ENCODE measurements at places on chromosomes 1 and 21.

DNA sequence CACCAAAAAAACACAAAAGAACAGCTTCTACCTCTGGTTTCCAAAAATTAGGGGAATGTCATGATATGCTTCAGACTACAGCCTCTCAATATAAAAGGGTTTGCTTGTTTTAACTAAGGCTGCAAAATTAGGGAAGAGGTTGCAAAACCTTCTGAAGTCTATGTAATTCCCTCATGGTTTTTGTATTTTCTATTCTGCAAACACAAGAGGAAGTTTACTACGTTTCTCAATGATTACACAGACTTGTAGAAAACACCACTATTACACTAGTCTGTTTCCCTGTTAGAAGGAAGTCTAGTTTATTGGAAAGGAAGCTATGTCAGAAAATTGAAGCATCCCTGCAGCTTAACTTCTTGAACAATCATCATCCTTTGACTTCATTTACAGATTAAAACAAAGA is 229.7 kb upstream of the FMN2 start:
- no peak for DNase-seq

GRCh38 chr21:14850394-14850793 is 214.4 kb downstream of the NRIP1 start:
- no peak for DNase-seq

DNA sequence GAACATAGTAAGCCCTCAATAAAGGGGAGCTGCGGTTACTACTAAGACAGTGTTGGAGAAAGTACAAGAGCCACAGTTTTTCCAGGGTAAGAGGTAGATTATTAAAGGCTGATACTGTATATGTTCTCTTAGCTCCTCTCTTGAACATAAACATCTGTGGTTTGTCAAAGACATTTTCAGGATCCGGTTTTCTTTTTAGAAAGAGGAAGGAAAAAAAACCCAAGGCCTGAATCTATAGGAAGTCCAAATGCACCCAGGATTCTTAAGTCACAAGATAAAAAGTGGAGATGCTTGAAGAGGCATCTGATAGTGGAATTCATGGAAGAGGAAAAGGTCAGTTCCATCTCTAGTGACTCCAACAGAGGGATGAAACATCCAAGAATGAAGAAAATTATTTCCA is 24.6 kb upstream of the SLC45A3 start:
- DNase-seq = no peak

DNA sequence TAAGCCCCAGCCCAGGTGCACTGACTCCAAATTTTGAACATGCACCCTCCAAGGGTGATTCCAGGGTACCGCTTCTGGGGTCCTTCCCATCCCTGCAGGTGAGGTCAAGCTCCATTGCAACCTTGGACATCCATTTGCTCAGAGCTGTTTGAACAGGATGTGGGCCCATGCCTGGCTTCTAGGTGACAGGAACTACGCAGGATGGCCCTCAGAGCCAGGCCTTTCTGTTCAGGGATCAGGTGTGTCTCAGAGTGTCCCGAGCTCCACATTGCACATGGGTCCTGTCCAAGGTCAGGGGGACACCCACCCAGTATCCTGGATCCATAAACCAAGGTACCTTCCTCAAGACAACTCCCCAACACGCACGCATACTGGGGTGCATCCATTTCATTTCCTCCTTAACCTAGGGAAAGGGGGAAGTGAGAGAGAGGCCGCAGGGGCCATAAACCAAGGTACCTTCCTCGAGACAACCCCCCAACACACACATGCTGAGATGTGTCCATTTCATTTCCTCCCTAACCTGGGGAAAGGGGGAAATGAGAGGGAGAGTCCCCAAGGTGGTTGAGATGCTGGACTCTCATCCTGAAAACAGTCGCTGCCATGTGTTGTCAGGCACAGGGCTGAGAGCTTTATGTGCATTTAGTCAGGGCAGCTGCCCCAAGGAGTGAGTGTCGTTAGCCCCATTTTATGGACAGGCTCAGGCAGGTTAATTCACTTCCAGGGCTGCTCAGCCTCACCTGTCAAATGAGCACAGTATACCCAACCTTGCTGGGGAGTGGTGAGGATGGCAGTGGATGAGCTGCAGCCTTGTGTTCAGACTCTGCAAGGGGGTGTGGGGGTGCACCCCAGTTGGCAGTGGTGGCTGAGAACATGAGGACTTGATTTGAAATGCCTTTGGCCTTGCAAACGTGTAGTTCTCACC is 2.1 kb downstream of the SLC66A1 start:
- DNase-seq = no peak

- no peak for DNase-seq
These were observed 177.9 kb downstream of the IGSF21 start for GRCh38 chr1:18285538-18285924.

DNA sequence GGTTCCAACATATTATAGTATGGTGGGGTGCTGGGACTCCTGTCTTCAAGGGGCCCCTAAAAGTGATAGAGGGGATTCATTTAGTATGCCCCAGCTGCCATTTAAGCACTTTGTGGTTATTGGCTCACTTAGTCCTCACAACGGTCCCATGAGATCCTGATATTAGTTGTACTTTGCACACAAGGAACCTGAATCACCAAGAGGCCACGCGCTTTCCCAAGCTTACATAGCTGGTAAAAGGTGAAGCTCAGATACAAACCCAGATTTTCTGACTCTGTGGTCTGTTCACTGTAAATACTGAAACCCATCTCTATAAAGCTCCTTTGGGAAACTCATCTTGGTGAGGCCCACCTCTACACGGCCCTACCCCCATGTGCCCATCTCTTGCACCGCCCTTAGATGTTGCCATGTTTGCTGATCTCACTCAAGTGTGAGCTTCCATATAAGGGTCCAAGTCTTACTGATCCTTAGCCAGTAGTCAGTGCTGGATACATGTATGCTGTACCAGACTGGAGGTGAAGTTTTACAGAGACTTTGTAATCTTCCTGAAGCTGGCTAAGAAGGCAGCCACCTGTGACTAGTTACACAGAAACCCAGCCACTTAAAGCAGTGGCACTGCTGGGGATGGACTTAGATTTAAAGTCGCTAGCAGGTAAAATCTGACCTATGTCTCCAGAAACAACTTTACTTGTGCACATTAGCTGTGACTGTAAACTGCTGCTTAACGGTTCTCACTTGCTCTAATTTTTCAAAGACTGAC is 124.4 kb upstream of the HOOK1 start:
- DNase-seq = no peak

DNA sequence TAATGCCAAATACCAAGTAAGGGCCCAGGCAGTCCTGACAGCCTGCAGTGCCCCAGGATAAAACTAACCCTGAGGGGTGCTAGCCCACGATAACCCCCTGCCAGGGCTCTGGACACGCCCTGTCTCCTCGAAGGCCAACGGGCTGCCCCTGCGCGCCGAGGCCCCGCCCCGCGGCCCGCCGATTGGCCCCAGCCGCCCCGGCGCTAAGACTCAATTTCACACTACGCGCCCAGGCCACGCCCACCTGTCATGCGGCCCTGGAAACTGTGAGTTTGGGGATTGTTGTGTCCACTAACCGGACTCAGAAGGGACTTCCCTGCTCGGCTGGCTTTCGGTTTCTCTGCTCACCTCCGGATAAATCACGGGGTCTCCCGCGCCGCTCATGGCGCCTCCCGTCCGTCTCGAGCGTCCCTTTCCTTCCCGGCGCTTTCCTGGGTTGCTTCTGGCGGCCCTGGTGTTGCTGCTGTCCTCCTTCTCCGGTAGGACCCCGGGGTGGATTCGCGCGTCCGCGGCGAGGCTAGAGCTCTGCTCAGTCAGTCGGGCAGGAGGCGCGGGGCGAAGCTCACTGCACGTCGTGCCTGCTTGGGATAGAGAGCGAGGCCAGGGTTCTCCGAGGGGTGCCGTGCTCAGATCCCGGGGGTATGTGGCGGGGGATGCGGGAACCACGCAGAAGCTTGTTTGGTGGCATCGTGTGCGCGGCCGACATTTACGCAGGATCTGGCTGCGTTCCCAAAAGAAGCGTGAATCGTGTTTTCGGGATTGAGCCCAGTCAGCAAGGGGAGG is at the start of gene CR1L:
TSS of gene CR1L (plus strand) at position 282 of the 783 bp plus-strand sequence. CDS start at position 383, 101 bp downstream.
- no peak for DNase-seq

DNA sequence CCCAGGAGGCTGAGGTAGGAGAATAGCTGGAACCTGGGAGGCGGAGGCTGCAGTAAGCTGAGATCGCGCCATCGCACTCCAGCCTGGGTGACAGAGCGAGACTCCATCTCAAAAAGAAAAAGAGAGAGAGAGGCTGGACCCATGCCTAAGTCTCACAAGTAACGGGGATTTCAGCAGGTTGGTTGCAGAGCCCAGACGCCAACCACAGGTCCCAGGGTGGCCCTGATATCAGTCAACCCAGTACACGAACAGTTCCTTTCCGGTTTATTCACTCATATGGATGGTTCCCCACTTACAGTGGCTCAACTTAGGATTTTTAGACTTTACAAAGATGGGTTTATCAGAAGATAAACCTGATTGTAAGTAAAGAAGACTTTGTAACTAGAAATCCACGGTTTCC is 40.9 kb downstream of the CLSTN1 start:
- DNase-seq = no peak

- DNase-seq = no peak
These were observed 101.2 kb downstream of the ZSCAN20 start for GRCh38 chr1:33573661-33574060.

DNA sequence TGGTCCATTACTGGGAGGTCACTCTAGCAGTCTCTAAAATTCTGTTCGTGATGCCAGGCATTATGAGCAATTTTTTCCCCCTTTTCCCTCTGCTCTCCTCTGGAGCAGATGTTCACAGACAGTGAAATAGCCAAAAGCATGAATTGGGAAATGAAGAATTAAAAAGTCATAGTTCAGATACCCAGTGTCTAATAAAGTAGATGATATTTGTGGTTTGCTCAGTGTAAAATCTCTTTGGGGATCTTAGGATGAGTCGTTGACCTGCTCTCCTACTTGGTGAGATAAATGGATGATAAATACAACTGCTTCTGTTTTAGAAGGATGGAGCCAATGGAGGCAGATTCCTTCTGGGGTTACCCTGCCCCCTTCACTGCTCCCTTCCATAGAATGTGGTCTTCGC is 56.3 kb downstream of the KIAA0040 start:
- no peak for DNase-seq

GRCh38 chr1:42690477-42691156 is 8.4 kb downstream of the YBX1 start:
- DNase-seq = no peak

GRCh38 chr1:224722838-224723237 is 106.7 kb downstream of the CNIH3 start:
- DNase-seq = no peak

DNA sequence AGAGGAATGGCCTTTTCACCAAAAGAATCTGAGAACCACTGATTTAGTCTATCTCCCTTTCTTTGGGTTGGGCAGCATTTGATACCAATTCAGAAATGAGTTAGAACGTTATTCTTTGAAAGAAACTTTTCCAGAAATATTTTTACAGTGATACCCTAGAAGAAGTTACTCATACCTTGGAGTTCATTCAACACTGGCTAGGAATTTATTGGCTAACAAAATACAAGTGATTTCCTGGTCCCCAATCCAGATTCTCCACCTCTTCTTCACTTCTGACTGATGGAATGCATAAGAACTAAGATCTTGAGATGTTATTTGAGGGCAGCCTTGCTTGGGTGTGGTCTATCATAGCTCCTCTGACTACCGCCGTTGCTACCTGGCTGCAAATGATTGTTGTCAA is 9.4 kb downstream of the C1orf162 start:
- DNase-seq = no peak

DNA sequence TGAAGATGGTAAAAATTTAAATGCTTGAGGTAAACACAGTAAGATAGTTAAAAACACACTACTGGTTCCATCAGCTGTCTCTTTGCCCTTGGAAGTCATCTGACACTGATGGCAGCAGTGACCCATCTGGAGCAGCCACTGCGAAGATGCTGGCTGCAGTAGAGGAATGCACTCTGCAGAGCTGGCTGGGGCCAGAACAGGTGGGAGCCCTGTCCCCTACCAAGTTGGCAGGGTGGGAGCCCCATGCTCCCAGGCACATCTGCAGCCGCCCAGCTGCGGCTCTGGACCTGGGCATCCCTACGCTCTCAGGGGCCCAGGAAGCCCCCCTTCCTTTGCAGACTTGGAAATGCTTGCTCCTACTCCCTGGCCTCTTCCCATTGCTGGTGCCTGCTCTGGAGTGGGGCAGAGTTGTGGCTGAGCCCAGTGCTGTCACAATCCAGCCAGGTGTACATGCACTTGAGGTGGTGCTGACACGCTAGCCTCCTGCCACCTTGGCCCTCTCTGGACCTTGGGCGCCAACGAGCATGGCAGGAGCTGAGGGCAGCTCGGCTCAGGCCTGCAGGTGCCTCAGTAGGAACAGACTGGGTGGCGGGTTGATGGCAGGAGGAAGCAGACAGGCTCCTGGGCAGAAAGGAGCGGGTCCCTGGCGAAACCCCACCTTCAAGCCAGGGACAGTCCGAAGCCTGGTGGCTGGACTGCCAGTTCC is 227.0 kb downstream of the FGGY start:
- no peak for DNase-seq

DNA sequence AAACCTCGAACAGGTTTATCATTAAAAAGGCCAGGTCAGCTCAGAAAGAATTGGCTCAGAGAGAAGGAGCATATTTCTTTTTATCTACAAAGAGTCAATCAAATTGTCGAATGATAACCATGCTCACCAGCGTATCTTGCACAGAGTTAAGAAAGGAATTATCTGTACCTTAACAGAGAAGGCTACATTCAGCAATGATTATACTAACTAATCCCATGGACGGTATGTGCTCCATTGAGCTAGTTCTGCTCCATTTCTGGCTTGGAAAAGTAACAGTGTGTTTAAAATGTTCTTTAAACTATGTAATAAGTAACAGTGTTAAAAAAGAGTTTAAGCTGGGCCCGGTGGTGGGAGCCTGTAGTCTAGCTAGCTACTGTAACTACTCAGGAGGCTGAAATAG is 4.2 kb downstream of the UBR4 start:
- no peak for DNase-seq

DNA sequence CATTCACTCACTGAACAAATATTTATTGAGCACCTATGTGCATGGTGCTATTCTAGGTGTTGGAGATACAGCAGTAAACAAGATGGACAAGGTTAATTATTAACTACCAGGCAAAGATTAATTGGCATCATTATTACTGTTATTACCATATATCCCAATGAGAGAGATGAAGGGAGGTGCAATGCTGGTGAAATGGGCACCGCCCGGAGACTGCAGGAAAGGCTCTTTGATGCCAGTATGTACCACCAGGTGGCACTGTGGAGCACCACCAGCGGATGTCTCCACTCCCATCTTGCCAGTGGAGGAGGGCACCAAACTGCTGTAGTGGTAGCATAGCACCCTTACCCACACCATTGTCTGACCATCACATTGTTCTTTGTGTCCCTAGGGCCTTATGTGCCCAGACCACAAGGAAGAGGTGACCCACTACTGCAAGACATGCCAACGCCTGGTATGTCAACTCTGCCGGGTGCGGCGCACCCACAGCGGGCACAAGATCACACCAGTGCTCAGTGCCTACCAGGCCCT is 3.0 kb downstream of the TRIM46 start:
- peak; percentile 87 for DNase-seq

DNA sequence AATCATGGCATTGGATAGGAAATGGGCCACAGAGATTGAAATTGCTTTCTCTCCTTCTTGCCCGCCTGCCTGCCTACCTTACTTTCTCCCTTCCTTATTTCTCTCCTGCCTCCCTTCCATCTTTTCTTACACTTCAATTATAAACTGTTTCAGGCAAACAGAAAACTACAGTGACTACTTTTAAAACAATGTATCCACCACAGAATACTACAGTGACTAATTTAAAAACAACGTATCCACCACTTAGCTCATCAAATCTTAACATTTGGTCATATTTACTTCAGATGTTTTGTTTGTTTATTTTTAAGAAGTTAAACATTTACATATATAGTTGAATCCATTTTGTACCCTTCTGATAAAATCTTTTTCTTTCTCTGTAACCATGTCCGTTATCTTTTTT is 54.4 kb downstream of the SNRPE start:
- no peak for DNase-seq

- no peak for DNase-seq
These were observed 218.9 kb downstream of the CRB1 start for GRCh38 chr1:197486946-197487345.
